T-helper 1 cell treated with Interleukin-12 subunit alpha and Interleukin-12 subunit beta and Interleukin-4 antibody, amounts not matched to agents 30 ng/mL and 1 ng/mL, for 36 hours (primary cell): ENCODE measurements at places on chromosomes 5 and 9. TPM values are rescaled to one million over a fixed set of nuclear protein-coding genes. Genes with fewer than 3 reads are reported as not detected.

Gene CKMT2
- 0.27 TPM in 1 of 2 replicates, not detected in the other for total RNA-seq

Gene TMEM215
- not detected in 2 replicates for total RNA-seq

Gene CBY3
- not detected in 2 replicates for total RNA-seq

Gene PPP2R2B
- 1.3 TPM in 2 replicates for total RNA-seq

Gene KIF24
- 5.3 and 6.0 TPM in 2 replicates for total RNA-seq

Gene PCDHGB5
- total RNA-seq = 0.46 and 0.66 TPM in 2 replicates

Gene MARCOL
- not detected in 2 replicates for total RNA-seq

Gene LCN15
- not detected in 2 replicates for total RNA-seq

Gene MEIKIN
- total RNA-seq = not detected in 2 replicates

Gene PTPRD
- total RNA-seq = not detected in 2 replicates

Gene CORO2A
- total RNA-seq = 3.8 and 3.9 TPM in 2 replicates

Gene NDOR1
- total RNA-seq = 40.9 and 45.3 TPM in 2 replicates

Gene C6
- not detected in 2 replicates for total RNA-seq

Gene KIF20A
- total RNA-seq = 30.2 and 33.3 TPM in 2 replicates

Gene SCAI
- 10.6 and 13.4 TPM in 2 replicates for total RNA-seq

Gene SOX30
- total RNA-seq = 0.10 and 0.12 TPM in 2 replicates

Gene SPATA31C1
- not detected in 2 replicates for total RNA-seq

Gene TSSK1B
- not detected in 2 replicates for total RNA-seq

Gene C5orf52
- total RNA-seq = 0.32 TPM in 1 of 2 replicates, not detected in the other

Gene AIF1L
- 0.10 TPM in 2 replicates for total RNA-seq

Gene DBH
- 0.05 TPM in 1 of 2 replicates, not detected in the other for total RNA-seq

Gene ROPN1L
- 2.5 and 3.0 TPM in 2 replicates for total RNA-seq

Gene ARPC5L
- total RNA-seq = 76.6 and 81.1 TPM in 2 replicates

Gene TERT
- 2.6 and 3.3 TPM in 2 replicates for total RNA-seq

Gene PDE6A
- not detected in 2 replicates for total RNA-seq

Gene SNCAIP
- not detected in 2 replicates for total RNA-seq

Gene AFAP1L1
- total RNA-seq = not detected in 2 replicates

Gene RRAGA
- total RNA-seq = 48.1 and 50.9 TPM in 2 replicates

Gene FOXI1
- total RNA-seq = 0.10 TPM in 1 of 2 replicates, not detected in the other

Gene NMUR2
- total RNA-seq = not detected in 2 replicates

Gene FOXB2
- total RNA-seq = not detected in 2 replicates

Gene AGXT2
- total RNA-seq = not detected in 2 replicates

Gene ARL10
- total RNA-seq = 8.5 and 9.0 TPM in 2 replicates

Gene CCNJL
- not detected in 2 replicates for total RNA-seq
